ENCODE measurements at places on chromosomes 5 and 9.

GRCh38 chr9:126885131-126885641 is 24.7 kb downstream of the ZBTB34 start:
- DNase-seq, result no peak

GRCh38 chr5:132663771-132664695 is 6.1 kb downstream of the IL13 start:
- DNase-seq, result no peak

- no peak for DNase-seq
Observed at GRCh38 chr5:84685121-84685894, 300.6 kb upstream of the EDIL3 start.

GRCh38 chr5:36301858-36302603 is at the start of gene RANBP3L:
RANBP3L (minus strand) TSS chr5:36301902; CDS start chr5:36301416, 486 bp downstream.
- DNase-seq, result no peak

GRCh38 chr5:150671509-150672236 is 10.6 kb downstream of the MYOZ3 start:
- DNase-seq, result no peak

- DNase-seq, result no peak
Observed at GRCh38 chr5:122412966-122413365, 100.9 kb downstream of the SNCAIP start.

- DNase-seq, result peak; percentile 86
Observed at GRCh38 chr5:10528056-10528816, 35.6 kb upstream of the ANKRD33B start.

GRCh38 chr9:16683326-16683725 is 187.1 kb downstream of the BNC2 start:
- no peak for DNase-seq

- no peak for DNase-seq
Observed at GRCh38 chr9:93813221-93814076, 141.7 kb downstream of the BARX1 start.

DNA sequence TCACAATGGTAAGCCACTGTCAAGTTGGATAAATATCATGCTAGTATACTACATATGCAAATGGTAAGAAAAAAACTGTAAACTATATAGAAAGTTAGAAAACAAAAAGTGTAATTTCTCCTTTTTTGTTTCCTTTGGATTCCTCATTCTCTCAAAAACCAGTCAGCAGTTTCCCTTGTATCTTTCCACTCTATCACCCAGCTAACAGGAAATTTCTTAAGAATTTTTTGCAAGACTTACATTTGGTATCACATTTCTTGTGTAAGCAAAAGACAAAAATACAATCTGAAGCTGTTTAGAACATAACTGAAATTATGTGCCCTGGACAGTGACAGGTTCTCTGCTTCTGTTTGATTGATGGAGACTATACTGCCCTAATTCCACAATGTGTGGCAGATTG is 25.2 kb upstream of the MSH3 start:
- no peak for DNase-seq

DNA sequence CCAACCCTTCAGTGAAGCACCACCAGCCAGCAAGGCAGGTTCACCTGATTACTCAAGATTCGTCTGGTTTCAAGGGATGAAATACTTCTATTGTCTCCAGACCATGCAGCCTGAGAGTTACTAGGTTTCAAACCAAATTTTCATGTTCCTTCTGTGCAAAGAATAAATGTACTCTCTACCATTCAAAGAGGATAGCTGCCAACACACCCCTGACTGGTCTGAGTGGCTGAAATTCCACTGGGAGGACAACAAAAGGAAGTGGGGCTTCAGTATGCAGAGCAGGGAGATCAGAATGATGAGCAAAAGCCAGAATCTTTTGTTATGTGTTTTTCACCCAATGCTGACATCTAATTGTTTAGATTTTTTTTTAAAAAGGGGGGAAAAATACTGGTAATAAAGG is 356.3 kb downstream of the BNC2 start:
- DNase-seq, result no peak

- DNase-seq, result no peak
Observed at GRCh38 chr9:88216126-88216995, 78.1 kb upstream of the SPATA31C2 start.

DNA sequence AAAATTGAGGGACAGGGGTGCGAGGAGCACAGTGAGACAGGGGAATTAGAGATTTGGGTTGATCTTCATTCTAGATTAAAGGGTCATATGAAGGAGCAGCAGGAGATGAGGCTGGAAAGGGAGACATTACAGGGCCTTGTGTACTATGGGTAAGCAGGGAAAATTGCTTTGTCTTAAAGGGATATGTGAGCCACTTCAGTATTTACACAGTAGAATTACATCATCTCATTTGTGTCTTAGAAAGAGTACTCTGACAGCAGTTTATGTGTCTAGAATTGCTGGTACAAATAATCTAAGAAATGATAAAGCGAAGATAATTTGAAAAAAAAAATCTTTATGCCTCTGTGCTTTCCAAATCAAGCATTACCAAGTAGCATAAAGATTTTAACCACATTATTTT is 287.0 kb upstream of the ARRDC3 start:
- DNase-seq, result no peak

DNA sequence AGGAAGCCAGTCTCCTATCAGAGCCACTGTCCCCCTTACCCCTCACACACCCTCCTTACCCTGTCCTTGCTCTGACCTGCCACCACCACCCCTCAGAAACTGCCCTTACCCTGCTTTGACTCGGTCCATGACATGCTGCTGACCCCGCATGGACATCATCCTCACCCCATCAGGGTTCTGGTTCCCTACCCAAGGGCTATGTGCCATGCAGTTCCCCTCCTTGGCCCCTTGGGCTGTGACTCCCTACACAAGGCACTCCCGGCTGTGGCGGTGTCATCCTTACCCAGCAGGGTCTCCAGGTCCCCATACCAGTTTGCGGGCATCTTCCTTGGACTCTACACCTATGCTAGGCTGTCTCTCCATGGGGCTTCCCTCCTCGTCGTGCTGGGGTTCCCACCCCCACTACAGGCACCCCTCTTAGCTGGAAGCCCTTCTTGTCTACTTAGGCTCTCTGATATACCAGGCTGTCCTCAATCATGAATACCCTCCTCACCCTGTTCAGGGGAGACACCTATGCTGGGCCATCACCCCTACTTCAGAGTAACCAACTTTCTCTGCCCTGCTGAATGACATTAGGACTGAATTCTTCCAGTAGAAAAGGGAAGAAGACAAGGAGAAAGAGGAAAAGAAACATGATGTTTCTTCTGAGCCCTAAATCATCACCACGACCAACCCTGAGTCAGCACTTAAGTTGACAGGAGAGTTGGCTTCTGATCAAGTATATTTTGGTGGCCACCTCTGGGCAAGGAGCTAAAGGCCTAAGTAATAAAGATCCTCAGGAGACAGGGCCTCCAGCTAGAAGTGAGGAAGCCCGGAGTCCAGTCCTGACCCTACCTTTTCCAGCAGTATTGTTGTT is 115.2 kb downstream of the GCNT1 start:
- no peak for DNase-seq

- no peak for DNase-seq
Observed at GRCh38 chr5:167916706-167917105, 374.7 kb upstream of the WWC1 start.

GRCh38 chr5:156339139-156339841 is 12.3 kb downstream of the SGCD start:
- DNase-seq, result no peak

GRCh38 chr5:68114378-68115040 is 101.0 kb upstream of the PIK3R1 start:
- DNase-seq, result no peak
